ENCODE measurements at places on chromosomes 12 and 14.

DNA sequence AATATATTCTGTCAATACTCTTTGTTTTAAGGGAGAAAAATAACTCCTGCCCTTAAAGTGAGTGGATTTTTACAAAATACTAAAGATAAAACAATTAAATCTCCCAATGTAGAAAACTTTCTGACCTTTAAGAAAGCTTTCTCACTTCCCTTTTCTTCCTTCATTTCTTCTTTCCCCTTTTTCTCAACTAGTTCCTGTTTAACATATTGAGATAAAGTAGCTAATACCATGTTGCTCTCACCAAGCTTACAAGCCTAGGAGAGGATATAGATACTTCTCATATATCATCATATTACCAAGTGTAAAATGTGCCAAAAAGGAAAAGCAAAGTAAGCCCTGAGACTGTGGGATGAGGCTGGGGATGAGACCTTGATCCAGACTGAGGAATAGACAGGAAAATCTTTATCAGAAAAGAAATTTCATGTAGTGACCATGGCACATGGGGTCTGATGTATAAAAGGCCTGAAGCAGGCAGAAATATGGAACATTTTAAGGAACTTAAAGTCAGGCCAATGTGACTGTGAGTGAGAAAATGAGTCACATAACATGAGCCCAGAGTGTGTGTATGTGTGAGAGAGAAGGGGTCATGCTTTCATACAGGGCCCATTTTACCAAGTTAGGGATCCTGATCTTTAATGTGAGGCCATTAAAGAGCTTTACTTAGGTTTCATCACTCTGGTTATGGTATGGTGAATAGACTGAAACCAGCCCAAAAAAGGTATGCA is 1.6 kb upstream of the RPL10L start:
- DNase-seq: no peak

- DNase-seq: no peak
Observed at GRCh38 chr12:85076688-85077430, 40.7 kb downstream of the LRRIQ1 start.

GRCh38 chr14:27098451-27098850 is 500.6 kb upstream of the NOVA1 start:
- DNase-seq: no peak

DNA sequence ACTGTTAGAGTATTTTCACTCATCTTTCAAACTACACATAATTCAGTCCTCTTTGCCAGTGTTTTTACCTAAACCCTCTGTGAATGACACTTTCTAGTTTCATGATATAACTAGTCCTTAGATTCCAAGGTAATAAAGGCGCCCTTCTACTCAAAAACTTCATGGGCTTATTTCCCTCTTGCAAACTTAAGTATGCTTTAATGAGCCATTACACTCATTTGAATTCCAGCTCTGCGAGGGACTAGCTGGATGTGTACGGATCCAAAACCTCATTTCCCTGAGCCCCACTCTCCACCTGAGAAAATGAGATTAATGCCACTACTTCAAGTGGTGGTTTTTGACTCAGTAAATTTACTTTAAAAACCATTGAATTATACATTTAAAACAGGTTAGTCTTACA is 141.1 kb downstream of the NDUFA12 start:
- no peak for DNase-seq

GRCh38 chr12:121579190-121579791 is 1.5 kb downstream of the KDM2B start:
- DNase-seq: peak; percentile 51

GRCh38 chr12:112468046-112468445 is 49.3 kb downstream of the PTPN11 start:
- no peak for DNase-seq

DNA sequence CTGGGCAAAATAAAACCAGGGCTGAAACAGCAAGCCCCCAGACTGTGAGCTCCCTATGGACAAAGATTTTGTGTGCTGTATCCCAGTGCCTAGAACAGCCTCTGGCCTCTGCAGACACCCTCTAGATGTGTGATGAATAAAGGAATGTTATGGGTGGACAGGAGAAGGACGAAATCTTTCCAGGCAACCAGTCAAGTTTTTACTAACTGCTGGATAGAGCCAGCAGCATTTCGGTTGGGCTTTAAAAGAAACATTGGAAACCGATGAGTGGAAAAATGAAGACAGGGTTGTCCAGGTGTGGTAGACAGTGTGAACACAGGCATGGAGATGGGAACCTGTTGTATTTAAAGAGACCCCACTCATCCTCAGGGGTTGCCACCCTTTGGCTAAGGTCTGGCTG is 4.0 kb downstream of the CHGA start:
- DNase-seq: no peak

GRCh38 chr12:106586803-106587684 is 4.2 kb downstream of the RFX4 start:
- DNase-seq: no peak

DNA sequence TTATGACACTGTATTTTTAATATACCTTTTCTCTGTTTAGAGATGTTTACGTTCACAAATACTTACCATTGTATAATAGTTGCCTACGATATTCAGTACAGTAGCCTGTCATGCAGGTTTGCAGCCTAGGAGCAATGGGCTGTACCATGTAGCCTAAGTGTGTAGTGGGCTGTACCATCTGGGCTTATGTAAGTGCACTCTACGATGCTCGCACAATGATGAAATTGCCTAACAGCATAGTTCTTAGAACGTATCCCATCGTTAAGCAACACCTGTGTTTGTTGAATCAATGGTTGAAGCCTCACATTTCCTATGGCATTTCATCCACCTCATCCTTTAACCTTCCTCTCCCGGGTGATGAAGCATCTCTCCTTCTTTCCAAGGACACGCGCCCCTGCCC is 12.5 kb upstream of the EML1 start:
- DNase-seq: no peak

GRCh38 chr14:37185670-37186069 is 12.1 kb upstream of the MIPOL1 start:
- DNase-seq: no peak

- peak; percentile 22 for DNase-seq
Observed at GRCh38 chr14:51185180-51185579, 54.9 kb upstream of the TMX1 start.

- DNase-seq: no peak
Observed at GRCh38 chr12:122749569-122750332, 2.9 kb upstream of the DENR start.

- DNase-seq: peak; percentile 59
Observed at GRCh38 chr12:96434107-96434506, 33.9 kb upstream of the CDK17 start.

- DNase-seq: no peak
Observed at GRCh38 chr14:34174973-34175372, 224.1 kb upstream of the EGLN3 start.

- no peak for DNase-seq
Observed at GRCh38 chr14:89614009-89614691, 197.1 kb upstream of the FOXN3 start.

DNA sequence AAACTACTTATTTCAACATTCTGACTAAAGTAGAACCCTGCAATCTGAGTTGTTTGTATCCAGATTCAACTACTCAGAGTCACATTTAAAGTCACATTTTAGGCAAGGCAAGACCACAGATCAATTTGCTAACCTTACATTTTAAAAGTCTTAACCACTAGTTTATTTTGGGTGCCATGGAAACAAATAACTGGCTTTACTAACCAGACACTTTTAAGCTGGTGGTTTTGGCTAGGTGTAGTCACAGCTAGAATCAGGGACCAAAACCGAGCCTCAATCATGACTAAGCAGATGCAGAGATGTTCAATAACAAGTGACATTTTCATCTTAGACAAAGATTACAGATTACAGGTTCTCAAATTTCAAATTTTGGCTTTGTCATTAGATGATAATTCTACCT is 115.3 kb downstream of the PDE6H start:
- no peak for DNase-seq

DNA sequence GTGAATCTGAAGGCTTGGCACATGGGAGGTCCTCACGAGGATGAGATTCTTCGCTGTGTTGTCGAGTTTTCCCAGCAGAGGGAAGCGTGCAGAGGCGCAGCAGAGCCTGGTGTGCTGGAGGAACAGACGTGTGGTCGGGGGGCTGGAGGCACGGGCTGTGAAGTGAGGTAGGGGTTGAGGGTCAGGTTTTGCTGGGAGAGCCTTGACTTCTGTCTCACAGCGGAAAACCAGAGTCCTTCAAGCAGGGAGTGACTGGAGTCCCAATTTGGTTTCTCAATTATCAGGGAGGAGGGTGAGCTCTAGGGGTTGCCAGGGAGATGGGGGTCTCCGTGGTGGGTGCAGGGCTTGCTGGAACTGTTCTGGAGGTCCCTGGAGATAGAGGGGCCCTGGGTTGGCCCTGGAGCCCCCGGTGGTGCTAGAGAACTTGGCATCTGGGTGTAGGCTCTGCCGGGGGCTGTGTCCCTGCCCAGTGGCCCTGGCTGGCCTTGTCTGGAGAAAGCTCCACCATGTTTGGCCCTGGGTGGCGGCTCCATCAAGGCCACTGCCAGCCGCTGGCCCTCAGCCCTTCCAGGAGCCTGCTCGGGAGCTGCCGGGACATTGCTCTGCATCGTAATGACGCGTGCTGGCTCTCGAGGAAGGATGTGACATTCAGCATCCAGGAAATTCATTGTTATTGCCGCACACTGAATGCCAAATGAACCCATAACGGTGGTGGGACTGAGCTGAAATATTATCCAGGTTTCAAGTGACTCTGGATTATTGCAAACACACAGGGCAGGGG is 215.7 kb downstream of the KIF26A start:
- DNase-seq: no peak

DNA sequence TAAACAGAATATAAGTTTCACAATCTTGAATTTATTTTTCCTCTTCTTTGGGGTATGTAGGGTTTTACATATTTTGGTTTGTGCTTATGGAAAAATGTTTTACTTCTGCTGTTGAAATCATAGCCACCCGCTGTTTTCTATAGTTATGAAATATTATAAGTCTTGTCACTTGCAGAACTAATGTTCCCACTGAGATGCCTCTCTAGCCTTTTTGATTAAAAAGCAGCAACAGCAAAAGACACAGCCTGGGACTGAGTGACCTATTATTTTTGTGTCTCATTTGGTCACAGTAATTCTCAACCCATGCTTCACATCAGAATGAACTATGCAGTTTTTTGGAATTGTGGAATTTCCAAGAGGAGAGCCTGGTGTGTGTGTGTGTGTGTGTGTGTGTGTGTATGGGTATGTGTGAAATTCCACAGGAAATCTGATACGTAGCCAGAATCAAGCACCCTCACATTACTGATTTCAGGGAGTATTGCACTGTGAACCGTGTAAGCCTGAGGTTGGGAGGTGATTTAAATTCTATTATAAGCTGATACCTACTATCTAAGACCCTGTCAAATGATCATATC is 55.7 kb upstream of the FRMD6 start:
- no peak for DNase-seq

GRCh38 chr12:95593266-95593871 is 42.1 kb upstream of the USP44 start:
- DNase-seq: no peak

- DNase-seq: no peak
Observed at GRCh38 chr12:49783917-49784676, 42.7 kb downstream of the TMBIM6 start.

- DNase-seq: peak; percentile 68
Observed at GRCh38 chr12:7219599-7220243, 30.2 kb downstream of the PEX5 start.

DNA sequence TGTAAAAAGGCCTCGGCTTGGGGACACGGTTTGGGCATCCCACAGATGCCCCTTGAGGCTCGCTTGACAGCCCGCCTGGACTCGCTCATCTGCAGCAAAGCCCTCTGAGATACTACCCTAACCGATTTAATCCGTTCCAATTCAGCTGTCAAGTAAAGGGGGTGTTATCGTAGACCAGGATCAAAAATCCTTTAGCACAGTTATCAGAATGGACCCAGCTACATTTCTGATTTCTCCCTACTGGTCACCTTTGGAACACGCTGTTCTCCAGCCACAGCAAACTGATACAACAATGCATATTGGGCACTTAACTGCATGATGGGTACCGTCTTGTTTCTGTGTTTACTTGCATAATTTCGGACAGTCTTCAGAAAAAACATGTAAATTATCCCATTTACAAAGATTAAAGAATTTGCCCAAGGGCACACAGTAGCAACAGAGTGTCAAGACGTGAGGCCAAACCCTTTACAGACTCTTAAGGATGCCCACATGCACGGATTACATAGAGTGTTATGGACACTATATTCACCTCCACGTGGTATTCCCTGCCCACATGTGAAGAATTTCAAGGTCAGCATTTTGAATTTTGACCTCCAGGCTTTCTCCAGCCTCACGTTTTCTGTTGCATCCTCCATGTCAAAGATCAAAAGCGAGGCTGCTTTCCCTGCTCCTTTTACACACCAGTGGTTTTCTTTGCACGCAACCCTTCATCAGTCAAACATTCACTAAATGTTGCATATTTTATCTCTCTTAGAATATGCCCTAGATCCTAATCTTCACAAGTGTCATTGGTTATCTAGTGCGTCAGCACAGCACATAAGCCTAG is 3.2 kb upstream of the DUSP6 start:
- no peak for DNase-seq

GRCh38 chr14:76431538-76431937 is 55.6 kb downstream of the ESRRB start:
- no peak for DNase-seq

DNA sequence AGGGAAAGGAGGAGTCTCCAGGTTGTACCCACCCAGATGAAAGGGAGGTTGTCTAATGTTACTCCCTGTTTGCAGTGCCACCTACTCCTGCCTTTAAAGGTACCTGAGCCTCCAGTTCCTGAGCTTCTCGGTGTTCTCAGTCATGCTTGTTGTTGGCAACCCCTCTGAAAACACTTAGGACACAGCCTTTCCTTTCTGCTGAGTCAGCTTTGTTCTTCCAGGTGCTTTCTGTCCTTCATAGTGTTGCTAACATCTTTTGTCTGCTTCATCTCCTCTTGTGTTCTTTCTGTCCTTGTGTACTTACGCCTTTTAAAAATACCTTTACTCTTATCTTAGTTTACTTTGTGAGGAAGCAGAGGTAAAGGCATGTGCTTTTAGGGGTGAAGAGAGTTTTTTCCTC is 97.0 kb upstream of the NEDD1 start:
- no peak for DNase-seq

DNA sequence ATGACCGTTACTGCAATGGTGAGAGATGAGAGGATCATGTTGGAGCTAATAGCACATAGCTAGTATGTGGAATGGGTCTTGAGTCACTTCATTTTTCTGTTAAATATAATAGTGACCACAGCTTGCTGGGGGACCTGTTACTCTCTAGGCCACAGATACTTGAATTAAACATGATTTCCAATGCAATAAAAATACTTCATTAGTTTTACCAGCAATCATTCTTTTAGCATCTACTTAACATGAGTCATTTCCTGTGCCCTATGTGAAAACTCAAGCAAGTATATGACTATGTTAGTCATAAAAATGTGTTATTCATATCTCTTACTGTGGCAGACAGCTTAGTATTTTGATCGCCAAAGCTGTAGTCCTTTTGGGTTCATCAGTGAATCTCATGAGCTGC is 798.8 kb downstream of the SLC16A7 start:
- DNase-seq: no peak

- DNase-seq: no peak
Observed at GRCh38 chr12:1162081-1162760, 171.2 kb downstream of the ERC1 start.

GRCh38 chr14:58862416-58863160 is 224.8 kb downstream of the DACT1 start:
- DNase-seq: no peak

GRCh38 chr12:62078020-62078419 is 182.2 kb upstream of the USP15 start:
- DNase-seq: no peak

All from activated naive CD8-positive, alpha-beta T cell treated with anti-CD3 and anti-CD28 coated beads, Interleukin-2, amount 50 U/mL, for 24 hours (primary cell).